ENCODE measurements at places on chromosomes 2 and 18.

- DNase-seq: no peak
Observed at GRCh38 chr18:79005653-79006052, 26.0 kb downstream of the SALL3 start.

DNA sequence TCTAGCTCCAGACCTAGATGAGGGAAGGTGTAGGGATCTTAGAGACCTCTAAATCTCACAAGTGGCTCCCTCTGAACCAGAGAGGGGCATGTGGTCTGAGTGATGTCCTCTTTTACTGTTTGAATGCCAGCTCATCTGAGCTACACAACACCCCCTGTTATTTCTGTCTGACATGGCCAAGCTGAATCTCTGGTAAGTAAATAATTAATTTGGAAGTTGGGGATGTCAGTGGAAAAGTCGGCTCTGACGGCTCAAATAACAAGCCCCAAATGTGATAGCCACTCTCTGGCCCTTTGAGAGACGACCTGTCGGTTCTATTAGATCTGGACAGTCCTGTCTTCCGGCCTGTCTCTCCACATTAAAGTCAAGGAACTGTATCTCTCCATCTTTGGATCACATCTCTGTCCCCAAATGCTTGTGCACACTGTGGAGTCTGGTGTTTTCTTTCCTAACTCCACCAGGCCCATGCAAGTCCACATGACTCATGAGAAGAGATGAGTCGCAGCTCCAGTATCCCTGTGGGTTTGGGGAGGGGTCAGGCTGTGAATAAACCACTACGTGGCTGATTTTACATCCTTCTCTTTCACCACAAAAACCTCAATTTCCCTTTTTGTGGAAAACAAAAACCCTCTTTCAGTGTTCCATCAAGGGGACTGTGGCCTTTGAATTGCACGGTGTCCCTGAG is 52.5 kb downstream of the SETBP1 start:
- peak; percentile 37 for DNase-seq

DNA sequence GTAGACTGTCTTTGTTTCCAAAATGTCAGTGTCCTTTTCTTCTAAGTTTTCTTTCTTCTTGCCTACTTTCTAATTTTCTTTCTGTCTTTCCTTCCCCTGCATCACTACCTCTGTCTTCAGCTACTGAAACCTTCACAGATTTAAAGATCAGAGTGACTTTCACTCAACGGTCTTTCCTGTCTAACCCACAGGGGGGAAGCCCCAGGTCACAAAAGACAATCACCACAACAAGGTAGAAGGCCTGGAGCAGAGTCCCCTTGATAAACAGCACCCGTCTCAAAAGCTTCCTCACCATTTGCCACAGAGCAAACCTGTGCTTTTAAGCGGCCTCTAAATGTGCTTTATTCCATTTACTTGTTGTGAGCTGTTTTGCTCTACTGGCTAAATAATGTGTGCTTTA is 665.4 kb downstream of the BCL11A start:
- DNase-seq: no peak

DNA sequence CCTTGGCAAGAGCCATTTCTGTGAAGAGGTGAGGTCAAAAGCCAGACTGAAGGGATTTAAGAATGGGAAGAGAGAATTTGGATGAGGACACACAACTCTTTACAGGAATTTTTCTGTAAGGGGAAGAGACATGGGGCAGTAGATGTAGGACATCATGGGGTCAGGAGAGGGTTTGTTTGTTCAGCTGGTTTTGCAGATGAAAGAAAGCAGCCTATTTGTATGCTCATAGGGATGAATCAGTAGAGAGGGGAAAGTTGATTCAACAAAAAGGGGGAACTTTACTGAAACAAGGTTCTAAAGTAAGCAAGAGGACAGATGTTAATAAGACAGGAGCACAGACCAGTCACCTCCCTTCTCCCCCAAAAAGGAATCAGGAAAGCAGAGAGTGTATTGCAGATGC is 11.2 kb downstream of the SCG2 start:
- no peak for DNase-seq

DNA sequence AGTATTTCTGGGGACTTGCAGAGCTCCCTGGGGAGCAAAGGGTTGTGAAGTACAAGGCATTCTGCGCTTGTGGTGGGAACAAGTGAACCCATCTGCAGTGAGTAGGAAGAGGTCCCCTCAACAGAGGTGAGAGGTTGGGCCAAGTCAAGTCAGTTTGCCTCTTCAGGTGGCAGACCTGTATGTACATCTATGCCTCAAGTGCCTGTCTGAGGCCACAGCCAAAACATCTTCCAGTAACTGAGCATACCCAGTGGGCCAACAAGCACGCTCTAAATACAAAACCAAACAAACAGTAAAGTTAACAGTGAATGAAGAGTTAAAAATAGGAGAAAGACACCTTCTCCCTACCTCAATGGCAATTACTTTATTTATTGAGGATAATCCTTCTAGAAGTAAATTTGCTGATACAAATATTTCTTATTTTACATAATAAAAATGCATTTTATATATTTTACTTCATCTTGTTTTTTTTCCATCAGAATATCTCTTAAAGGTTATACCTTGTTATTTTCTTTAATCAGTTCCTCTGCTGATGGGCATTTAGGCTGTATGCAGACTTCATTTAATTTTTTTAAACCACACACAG is 2.5 kb downstream of the GYPC start:
- DNase-seq: no peak

DNA sequence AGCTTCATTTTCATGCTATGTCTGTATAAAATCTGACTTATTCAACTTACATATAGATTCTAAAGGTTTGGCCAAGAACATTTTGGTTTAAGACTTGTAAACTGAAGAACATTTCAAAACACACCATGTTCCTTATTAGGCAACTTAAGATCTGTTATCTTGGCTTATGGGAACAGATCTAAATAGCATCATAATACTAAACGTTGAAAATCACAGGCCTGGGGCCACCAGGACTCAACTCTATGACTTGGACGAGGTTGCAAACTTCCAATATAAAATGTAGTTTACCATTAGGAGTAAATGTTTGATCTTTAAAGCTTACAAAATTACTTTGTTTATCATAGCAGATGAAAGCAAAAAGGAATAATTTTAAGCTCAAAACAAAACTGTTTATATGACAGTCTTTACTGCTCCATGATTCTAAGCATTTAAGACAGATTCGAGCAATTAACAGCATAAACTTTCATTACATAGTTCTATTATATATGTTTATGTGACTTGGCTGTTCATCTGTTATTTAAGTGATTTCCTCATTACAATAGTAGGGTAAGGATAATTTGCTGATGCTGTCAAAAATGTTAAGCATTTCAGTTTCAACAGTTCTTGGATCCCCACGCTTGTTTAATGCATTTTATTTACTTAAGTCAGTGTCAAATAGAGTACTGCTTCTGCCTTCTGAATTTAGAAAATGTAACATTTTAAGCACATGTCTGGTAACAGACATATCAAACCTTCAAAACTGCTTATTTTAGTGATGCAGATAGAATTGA is 8.3 kb downstream of the TCF4 start:
- no peak for DNase-seq

DNA sequence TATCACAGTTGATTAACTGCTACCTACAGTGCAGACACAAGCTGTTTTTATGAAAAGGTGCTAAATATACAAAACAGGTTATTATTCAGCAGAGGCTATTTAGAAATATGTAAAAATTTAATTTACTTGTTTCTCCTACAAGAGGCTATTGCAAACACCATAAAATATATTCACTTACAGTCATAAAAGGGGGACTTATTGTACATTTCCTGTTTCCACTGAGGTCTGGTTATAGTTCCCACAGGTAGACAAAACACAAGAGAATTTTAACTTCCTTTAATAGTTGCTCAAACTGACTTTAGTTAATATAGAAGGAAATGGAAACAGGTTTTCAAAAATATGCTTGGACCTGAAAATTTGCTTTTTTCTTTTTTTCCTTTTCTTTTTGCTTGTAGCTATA is 40.0 kb upstream of the FRZB start:
- no peak for DNase-seq

DNA sequence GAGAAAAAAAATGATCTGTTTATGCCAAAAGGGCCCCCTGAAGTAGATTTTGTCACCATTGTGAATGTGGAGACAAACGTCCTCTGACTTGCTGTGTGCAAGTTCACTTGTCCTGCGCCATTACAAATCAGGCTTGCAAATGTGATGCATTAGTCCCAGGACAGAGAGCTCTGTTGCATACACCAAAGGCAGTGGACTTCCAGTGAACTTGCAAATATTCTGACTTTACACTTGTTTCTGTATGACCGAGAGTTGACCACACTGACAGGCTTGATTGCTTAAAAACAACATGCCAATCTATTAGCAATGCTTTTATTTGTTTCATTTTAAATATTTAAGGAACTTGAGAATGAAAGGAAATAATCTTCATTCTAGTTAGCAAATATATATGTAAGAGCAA is 293.2 kb downstream of the PLCL1 start:
- DNase-seq: no peak

GRCh38 chr18:9400197-9400596 is 65.6 kb downstream of the TWSG1 start:
- DNase-seq: no peak

GRCh38 chr18:58820251-58820650 is 44.4 kb upstream of the ZNF532 start:
- DNase-seq: no peak

- no peak for DNase-seq
Observed at GRCh38 chr18:12779456-12779855, 76.6 kb downstream of the PSMG2 start.

GRCh38 chr2:172342611-172343010 is 84.8 kb upstream of the ITGA6 start:
- DNase-seq: no peak

- no peak for DNase-seq
Observed at GRCh38 chr18:52152036-52152435, 188.0 kb upstream of the DCC start.

- no peak for DNase-seq
Observed at GRCh38 chr2:65663831-65664407, 231.5 kb upstream of the SPRED2 start.

- no peak for DNase-seq
Observed at GRCh38 chr2:18209934-18210639, 331.6 kb downstream of the KCNS3 start.

- DNase-seq: no peak
Observed at GRCh38 chr2:197464175-197464574, 10.8 kb downstream of the COQ10B start.

GRCh38 chr2:75787532-75788132 is 76.9 kb upstream of the GCFC2 start:
- peak; percentile 40 for DNase-seq

DNA sequence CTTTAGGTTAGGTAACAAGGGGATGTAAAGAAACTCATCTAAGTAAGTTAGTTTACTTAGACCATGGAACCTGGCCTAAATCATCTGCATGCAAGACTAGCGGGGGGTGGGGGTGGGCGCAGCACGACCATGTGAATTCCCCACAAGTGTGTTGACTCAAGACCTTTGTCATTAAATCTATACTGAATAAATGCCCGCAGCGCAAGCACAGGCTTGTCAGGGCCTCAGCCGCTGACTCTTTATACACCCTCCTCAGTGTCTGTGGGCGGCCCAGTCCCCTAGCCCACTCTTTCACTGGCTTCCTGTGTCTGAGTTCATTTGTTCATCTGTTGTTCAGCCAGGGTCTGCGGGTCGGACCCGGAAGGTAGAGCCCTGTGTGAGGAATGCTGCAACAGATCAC is 17.8 kb downstream of the MAP3K2 start:
- DNase-seq: no peak

- peak; percentile 82 for DNase-seq
Observed at GRCh38 chr2:147844697-147845410, at the start of gene ACVR2A. Gene ACVR2A, plus strand, starts transcription at chr2:147845029. Its CDS starts 124 bp downstream, at chr2:147845153.

DNA sequence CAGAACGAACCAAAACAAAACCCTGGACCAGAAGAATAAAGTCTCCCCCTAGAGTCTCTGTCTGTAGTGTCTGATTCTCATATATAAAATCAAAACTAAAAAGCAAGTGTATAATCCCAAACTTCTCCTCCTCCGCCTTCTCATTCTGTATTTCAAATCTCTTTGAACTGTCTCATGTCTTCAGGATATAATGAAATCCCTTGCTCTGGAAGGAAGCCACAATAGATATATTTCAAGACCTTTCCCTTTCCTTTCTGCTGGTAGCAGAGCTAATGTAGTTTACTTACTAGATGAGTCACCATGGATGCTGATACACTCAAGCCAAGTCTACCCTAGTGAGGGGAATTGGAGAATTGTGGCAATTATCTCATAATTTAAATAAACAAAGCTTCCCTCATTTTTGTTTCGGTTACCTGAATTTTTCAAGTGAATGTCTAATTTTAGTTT is 33.5 kb upstream of the CCDC93 start:
- DNase-seq: no peak

Measured in retina (tissue), 1 donor.